ENCODE measurements at places on chromosomes 7 and 10.

- DNase-seq, result no peak
Measured at GRCh38 chr7:42238709-42239366, 1.8 kb upstream of the GLI3 start.

DNA sequence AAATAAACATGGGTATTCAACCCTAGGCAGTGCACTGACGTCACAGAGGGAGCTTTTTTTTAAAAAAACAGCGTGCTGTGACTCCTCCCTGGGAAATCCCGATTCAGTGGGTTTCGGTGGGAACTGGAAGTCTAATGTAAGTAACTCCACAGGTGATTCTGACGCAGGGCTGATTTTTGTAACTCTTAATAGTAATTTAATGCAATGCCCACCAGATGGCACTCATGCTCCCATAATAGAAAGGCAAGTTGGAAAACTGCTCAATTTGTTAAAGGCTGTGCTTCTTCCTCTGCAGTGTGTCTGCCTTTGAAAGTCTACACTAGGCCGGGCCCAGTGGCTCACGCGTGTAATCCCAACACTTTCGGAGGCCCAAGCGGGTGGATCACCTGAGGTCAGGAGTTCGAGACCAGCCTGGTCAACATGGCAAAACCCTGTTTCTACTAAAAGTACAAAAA, 10.9 kb upstream of the RSU1 start:
- peak; percentile 53 for DNase-seq

- no peak for DNase-seq
Measured at GRCh38 chr10:44907556-44907955, 3.6 kb upstream of the TMEM72 start.

DNA sequence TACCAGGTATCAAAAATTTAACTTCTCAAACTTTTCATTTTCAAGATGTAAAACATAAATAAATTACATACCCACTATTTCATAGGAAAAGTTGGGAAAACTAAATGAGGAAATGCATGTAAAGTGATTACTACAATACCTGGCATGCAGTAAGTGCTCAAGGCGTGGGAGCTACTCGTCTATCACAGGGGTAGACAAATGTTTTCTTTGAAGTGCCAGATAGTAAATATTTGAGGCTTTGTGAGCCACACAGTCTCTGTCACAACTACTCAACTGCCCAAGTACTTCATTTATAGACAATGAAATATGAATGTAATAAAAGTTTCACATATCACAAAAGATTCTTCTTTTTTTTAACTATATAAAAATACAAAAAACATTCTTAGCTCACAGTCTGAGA, 96.4 kb upstream of the PCGF5 start:
- no peak for DNase-seq

GRCh38 chr7:139153832-139154231, 44.3 kb upstream of the ZC3HAV1 start:
- DNase-seq, result no peak

- DNase-seq, result no peak
Measured at GRCh38 chr7:45524445-45524844, 49.7 kb upstream of the ADCY1 start.

GRCh38 chr10:72782649-72783330, 90.8 kb downstream of the MCU start:
- no peak for DNase-seq

- DNase-seq, result no peak
Measured at GRCh38 chr10:4397337-4397736, 428.7 kb upstream of the AKR1E2 start.

DNA sequence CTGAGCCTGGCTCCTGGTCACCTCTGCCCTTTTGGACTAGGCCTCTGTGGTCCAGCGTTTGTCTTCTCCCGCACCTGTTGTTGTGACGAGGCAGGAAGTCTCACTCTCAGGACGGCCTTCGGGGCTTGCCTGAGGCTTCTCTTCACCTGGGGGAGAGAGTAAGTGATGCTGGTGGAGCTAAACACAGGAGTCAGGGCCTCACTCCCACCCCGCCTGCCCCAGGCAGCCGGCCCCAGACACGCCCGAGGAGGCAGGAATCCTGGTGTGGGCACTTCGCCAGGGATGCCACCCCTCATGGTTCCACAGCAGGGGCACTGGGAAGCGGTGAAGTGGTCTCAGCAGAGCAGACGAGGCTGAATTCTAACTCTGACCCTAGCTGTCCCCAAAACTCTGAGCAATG, 42.4 kb downstream of the IL2RA start:
- DNase-seq, result no peak

GRCh38 chr10:46091828-46092523, 45.9 kb upstream of the MSMB start:
- DNase-seq, result peak; percentile 13

- no peak for DNase-seq
Measured at GRCh38 chr10:103808780-103809179, 46.6 kb downstream of the SH3PXD2A start.

- no peak for DNase-seq
Measured at GRCh38 chr10:35691522-35692236, 49.6 kb upstream of the FZD8 start.

- no peak for DNase-seq
Measured at GRCh38 chr7:102942181-102942866, 29.5 kb downstream of the LRRC17 start.

GRCh38 chr10:1203704-1204103, 147.5 kb downstream of the WDR37 start:
- no peak for DNase-seq

GRCh38 chr7:44060091-44060947, 5.0 kb downstream of the PGAM2 start:
- no peak for DNase-seq

DNA sequence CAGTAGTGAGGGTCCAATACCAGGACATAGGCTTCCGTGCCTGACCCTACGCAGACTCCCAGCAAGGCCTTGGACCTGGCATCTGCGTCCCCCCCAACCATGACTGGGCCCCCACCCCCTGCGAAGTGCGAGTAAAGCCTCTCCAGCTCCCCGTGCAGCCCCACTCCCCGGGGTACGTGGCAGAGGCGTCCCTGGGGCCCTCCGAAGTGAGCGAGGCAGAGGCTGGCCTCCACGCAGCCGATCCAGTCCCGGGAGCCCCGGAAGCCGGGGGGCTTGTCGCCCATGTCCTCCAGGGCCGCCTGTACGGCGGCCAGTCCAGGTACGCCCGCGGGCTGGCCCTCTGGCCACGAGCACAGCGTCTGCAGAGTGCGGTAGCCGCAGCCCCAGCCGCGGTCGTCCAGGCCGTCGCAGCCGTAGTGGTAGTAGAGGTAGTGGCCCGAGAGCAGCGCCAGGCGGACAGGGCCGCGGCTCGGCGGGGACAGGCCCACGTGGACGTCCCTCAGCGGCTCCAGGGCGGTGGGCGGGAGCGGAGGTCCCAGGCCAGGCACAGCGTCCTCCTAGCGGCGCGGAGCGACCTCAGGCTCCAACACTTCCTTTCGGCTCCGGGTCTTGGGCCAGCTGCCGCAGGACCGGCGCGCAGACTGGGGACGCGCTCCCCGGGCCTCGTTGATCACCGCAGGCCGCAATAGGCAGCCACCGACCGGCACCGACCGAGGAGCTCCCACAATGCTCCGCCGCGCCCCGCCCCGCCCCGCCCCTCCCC, at the start of gene UFSP1:
UFSP1 (minus strand) TSS at position 728 of the 763 bp plus-strand sequence; CDS start at position 284, 444 bp downstream.
- no peak for DNase-seq

DNA sequence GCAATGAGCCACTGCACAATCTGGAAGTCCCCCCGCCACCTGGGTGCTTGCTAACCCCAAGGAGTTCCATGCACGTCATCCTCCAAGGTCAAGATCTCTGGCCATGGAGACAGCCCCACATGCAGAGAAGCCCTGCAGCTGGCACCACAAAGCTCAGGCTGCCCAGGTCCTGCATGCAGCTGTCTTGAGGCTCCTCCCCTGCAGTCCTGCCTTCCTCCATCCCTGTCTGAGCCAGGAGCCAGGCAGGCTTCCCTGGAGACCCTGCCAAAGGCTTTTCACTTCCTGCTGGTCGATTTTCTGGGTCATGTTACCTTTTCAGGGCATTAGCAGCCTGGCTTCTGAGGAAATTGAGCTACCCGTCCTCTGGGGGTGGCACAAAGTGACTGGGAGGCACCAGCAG, 12.5 kb upstream of the TMEM72 start:
- no peak for DNase-seq

- DNase-seq, result no peak
Measured at GRCh38 chr7:21054427-21055112, 267.9 kb upstream of the SP8 start.

- DNase-seq, result no peak
Measured at GRCh38 chr7:30970594-30971094, 6.9 kb downstream of the GHRHR start.

GRCh38 chr10:117556356-117556755, 13.8 kb downstream of the EMX2 start:
- no peak for DNase-seq

GRCh38 chr7:18541181-18541870, 45.8 kb downstream of the HDAC9 start:
- DNase-seq, result no peak

DNA sequence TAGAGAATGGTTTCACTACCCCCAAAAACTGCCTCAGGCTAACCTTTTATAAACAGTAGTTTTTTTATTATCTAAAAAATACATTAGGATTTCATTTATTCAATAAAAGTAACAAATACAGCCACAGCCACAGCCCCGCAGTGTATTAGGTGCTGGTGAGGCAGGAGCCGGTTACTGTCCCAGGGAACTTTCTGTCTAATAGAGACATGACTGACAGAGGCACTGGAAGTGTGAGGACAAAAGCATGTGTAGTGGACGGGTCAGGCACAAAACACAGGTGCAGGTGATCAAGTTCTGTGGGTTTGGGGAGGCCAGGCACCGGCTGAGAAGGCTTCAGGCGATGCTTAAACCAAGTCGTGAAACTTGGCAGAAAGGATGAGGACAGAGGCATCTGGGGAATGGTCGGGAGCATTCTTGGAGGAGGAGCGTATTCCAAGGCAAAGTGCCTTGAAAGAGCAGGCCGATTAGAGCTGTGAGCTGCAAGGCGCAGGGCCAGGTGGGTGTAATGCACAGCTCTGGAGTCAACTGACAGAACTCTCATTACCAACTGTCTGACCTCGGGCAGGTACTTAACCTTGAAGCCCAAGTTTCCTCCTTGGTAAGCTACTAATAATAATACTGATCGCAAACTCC, 138.2 kb downstream of the USP6NL start:
- DNase-seq, result no peak

DNA sequence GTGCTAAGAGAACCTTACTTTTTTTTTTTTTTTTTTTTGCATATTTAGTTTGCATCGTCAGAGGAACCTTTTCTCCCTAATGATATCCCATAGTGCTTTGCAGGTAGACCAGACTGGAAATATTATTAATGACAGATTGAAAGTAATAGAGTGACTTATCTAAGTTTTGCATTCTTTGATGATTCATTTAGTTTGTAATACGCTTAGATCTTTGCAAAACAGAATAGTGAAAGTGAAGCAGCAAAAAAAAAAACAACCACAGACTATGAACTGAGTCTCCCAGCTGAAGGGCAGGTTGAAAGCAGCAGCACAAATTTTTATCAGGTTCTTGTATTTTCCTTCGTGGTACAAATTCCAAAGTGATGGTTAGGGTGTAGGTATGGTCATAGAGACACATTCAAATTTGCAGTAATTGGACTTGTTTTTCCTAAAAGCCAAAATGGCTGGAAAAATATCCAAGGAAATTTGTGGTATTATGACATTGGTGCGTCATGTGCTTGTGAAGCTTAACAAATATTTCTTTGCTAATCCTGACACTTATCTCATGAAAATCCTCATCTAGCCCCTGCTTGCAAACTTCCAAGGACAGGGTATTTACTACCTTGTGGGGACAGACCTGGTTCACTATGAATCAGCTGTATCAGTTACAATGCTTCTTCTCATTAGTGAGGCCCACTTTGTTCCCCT, 81.8 kb upstream of the CREB5 start:
- no peak for DNase-seq

DNA sequence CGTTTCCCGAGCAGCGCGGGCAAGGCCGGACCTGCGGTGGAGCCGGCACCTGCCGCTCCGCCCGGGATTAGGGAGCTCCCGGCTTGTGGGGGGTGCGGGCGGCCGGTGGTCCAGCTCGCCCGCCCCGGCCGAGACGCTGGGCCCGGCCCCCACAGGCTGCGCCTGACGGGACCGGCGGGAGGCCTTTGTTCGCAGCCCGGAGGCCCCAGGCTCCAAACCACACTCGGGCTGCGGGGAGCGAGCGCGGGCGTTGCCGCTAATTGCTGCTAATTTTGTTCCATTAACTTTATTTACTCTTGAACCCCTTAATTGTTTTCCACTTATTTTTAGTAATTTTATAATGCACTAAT, 9.6 kb downstream of the UNCX start:
- DNase-seq, result no peak

DNA sequence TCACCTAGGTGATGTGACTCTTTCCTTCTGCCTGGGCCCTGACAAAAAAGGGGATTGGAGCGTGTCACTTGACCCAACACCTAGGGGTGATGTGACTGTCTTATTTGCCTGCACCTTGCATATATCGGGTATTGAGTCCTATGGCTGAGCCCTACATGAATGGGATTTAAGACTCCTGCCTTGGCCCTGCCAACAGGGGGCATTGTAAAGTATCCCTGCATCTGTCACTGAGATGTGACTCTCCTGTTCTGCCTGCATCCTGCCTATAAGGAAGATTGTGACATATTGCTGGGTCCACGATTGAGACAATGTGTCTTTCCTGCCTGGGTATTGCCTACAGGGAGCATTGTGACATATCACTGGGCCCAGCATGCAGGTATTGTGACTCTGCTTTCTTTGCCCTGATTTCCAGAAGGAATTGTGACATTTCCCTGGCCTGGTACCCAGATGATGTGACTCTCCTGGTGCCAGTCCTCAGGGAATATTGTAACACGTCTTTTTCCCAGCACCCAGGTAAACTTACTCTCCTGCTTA, 14.2 kb upstream of the ZNF107 start:
- no peak for DNase-seq

DNA sequence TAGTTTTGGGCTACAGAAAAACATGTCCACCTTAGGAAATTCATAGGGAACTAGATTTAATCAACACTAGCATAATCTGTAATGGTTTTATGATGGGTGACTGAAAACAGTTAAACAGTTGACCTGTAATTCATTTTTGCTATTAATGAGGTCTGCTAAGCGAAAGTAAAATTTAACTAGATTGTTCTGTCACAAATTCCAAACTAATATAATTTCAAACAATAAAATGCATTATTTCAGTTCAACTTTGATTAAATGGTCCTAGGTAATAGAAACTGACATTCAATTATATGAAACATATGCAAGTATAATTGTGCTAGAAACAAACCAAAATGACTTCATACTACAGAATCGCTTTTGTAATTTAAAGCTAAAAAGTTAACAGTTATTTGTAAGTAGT, 6.9 kb downstream of the NOC3L start:
- no peak for DNase-seq

GRCh38 chr10:70267161-70267933, 16.5 kb downstream of the NPFFR1 start:
- no peak for DNase-seq

DNA sequence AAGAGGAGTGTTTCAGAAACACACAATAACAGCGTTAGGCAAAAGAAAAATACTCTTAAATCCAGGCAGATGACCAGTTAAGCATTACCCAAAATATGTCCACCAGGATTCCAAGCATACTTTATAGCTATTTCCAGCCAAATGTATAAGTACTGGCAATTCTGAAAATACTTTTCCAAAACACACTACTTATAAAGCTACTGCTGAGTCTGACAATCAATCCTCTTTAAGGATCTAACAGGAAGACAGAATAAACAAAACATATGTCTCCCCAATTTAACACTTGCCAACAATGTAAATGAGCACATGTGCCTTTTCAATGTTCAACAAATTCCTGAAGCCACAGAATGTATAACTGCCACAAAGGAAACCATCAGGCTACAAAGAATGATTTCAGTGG, 370.9 kb downstream of the SORCS1 start:
- DNase-seq, result no peak

GRCh38 chr10:102564209-102564834, 60.5 kb downstream of the SUFU start:
- DNase-seq, result no peak

GRCh38 chr7:35556515-35557471, 138.1 kb downstream of the HERPUD2 start:
- no peak for DNase-seq

Data from memory B cell (primary cell).